ENCODE measurements at places on chromosomes 4 and X. TPM values are rescaled to one million over a fixed set of nuclear protein-coding genes. Genes with fewer than 3 reads are reported as not detected.

Gene IL2RG
- total RNA-seq = not detected

Gene TSPAN6
- 79.0 TPM for total RNA-seq

Gene NSG1
- total RNA-seq = not detected

Gene SYTL4
- total RNA-seq = 52.4 TPM

Gene IL13RA2
- 0.23 TPM for total RNA-seq

Gene PPEF2
- total RNA-seq = not detected

Gene SPACA5
- total RNA-seq = not detected

Gene REELD1
- not detected for total RNA-seq

Gene MAGED2
- 224 TPM for total RNA-seq

Gene SSX2B
- total RNA-seq = not detected

Gene RS1
- not detected for total RNA-seq

Measured in dermis blood vessel endothelial cell (primary cell).